Type B pancreatic cell (in vitro differentiated cells): ENCODE measurements at places on chromosomes 7 and 10. TPM values are rescaled to one million over a fixed set of nuclear protein-coding genes. Genes with fewer than 3 reads are reported as not detected.

GDF2 gene
- total RNA-seq, result not detected in 2 replicates

NPC1L1 gene
- total RNA-seq, result 8.8 and 11.0 TPM in 2 replicates

MCMBP gene
- total RNA-seq, result 47.2 and 58.2 TPM in 2 replicates

ARMC3 gene
- total RNA-seq, result 2.0 and 10.4 TPM in 2 replicates

SEMA3A gene
- 28.2 and 77.1 TPM in 2 replicates for total RNA-seq

TSPAN13 gene
- total RNA-seq, result 65.1 and 99.5 TPM in 2 replicates

CFAP70 gene
- total RNA-seq, result 4.9 and 9.7 TPM in 2 replicates

VWA2 gene
- 2.9 and 6.0 TPM in 2 replicates for total RNA-seq

CCDC146 gene
- total RNA-seq, result 2.1 and 15.3 TPM in 2 replicates

CCL24 gene
- total RNA-seq, result not detected in 2 replicates

SRRM3 gene
- total RNA-seq, result 4.0 and 8.4 TPM in 2 replicates

C10orf67 gene
- 0.12 and 0.17 TPM in 2 replicates for total RNA-seq

CRYGN gene
- 0.67 and 1.3 TPM in 2 replicates for total RNA-seq

ZNF25 gene
- 2.0 and 6.9 TPM in 2 replicates for total RNA-seq

DNA sequence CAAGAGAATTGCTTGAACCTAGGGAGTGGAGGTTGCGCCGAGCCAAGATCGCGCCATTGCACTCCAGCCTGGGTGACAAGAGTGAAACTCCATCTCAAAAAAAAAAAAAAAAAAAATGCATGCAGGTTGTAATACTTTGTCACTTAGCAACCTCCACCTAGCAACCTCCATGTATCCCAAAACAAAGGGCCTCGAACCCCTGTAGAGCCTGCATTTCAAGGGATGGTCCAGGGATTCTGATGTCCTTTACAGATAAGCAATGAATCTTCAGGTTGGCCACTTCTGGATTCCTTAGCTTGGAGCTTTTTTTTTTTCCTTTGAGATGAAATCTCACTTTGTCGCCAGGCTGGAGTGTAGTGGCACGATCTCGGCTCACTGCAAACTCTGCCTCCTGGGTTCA lies 1211.0 kb downstream of the TYW1 start:
- no peak for DNase-seq
- H3K36me3 ChIP-seq, result no peaks in the 10 kb centered on the region
- H3K27ac ChIP-seq, result no peak overlapping the region
- no peak overlapping the region for H3K4me3 ChIP-seq
- peaks cover 36% of the 10 kb centered on the region for H3K4me1 ChIP-seq

DNA sequence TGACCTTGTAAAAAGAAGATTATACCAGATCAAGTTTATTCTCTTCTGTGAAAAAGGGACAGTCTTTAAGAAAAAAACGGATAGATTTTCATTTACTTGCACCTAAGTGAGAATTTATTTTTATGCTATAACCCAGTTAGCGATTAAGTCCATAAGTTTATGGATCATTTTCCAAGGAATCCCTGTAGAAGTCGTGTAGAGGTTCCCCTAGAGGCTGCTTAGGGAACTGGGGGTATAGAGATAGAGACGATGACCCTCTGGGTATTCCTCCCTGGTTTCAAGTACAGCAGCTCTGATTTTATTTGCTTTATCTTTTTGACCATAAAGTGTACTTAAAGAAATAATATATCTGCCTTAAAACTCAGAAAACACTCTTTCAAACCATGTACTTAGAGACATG lies 648.4 kb upstream of the LRRTM3 start:
- no peaks in the 10 kb centered on the region for H3K4me1 ChIP-seq
- no peak overlapping the region for H3K4me3 ChIP-seq
- H3K27ac ChIP-seq, result no peak overlapping the region

GRCh38 chr10:7193369-7193768 lies 217.5 kb downstream of the SFMBT2 start:
- H3K4me1 ChIP-seq, result peaks cover 11% of the 10 kb centered on the region
- DNase-seq, result no peak
- no peak overlapping the region for H3K4me3 ChIP-seq
- peaks cover 29% of the 10 kb centered on the region for H3K36me3 ChIP-seq
- H3K27ac ChIP-seq, result no peak overlapping the region

DNA sequence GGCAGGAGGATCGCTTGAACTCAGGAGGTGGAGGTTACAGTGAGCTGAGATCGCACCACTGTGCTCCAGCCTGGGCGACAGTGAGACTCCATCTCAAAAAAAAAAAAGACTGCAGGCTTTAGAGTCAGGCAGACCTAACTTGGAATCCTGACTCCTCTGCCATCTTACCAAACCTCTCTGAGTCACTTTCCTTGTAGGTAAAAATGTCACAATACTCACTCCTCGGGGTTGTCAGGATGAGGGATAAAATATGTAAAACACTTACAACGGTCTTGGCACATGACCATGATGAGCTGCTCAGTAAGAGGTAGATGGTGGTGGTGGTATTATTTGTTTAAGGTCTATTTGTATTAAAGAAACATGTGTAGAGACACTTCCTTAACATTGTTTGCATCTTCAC lies 154.1 kb upstream of the PDE1C start:
- H3K36me3 ChIP-seq, result no peaks in the 10 kb centered on the region
- no peak overlapping the region for H3K4me3 ChIP-seq
- H3K27me3 ChIP-seq, result peaks cover 42% of the 10 kb centered on the region
- DNase-seq, result peak; percentile 6

- peaks cover 4% of the 10 kb centered on the region for H3K4me1 ChIP-seq
- H3K27ac ChIP-seq, result no peak overlapping the region
- H3K27me3 ChIP-seq, result peaks cover 3% of the 10 kb centered on the region
- no peak overlapping the region for H3K4me3 ChIP-seq
- H3K36me3 ChIP-seq, result no peaks in the 10 kb centered on the region
These were observed 684.0 kb upstream of the FOXK1 start for GRCh38 chr7:3998060-3998459.

GRCh38 chr10:17684537-17684936 lies 40.6 kb downstream of the STAM start:
- H3K27ac ChIP-seq, result no peak overlapping the region
- H3K27me3 ChIP-seq, result no peaks in the 10 kb centered on the region
- H3K4me1 ChIP-seq, result no peaks in the 10 kb centered on the region
- DNase-seq, result no peak

DNA sequence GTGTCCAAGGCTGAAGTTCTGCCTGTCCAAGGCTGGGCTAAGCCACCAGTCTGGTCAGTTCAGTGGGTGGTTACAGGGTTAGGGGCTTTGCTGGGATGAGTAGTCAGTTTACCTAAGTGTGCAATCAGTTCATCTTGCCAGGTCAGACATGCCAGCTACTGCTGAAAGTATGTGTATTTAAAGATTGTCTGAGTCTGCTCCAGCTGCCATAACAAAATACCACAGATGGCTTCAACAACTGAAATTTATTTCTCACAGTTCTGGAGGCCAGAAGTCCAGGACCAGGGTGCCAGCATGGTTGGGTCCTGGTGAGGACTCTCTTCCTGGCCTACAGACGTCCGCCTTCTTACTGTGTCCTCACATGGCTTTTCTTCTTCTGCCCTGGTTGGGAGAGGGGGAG lies 52.4 kb upstream of the TNS3 start:
- H3K4me1 ChIP-seq, result peaks cover 52% of the 10 kb centered on the region
- H3K27me3 ChIP-seq, result peaks cover 3% of the 10 kb centered on the region
- DNase-seq, result no peak
- no peak overlapping the region for H3K27ac ChIP-seq
- no peaks in the 10 kb centered on the region for H3K36me3 ChIP-seq

GRCh38 chr10:91210014-91210413 lies 10.4 kb upstream of the PCGF5 start:
- H3K27me3 ChIP-seq, result peaks cover 32% of the 10 kb centered on the region
- DNase-seq, result no peak
- no peaks in the 10 kb centered on the region for H3K4me1 ChIP-seq
- H3K36me3 ChIP-seq, result no peaks in the 10 kb centered on the region

- no peaks in the 10 kb centered on the region for H3K36me3 ChIP-seq
- no peaks in the 10 kb centered on the region for H3K4me1 ChIP-seq
- H3K27me3 ChIP-seq, result peaks cover 7% of the 10 kb centered on the region
- H3K4me3 ChIP-seq, result no peak overlapping the region
- H3K27ac ChIP-seq, result no peak overlapping the region
These were observed 873.8 kb downstream of the TYW1 start for GRCh38 chr7:67870396-67870795.

GRCh38 chr10:117755659-117756014 lies 213.1 kb downstream of the EMX2 start:
- H3K27me3 ChIP-seq, result peaks cover 5% of the 10 kb centered on the region
- no peak for DNase-seq
- no peaks in the 10 kb centered on the region for H3K36me3 ChIP-seq
- peaks cover 12% of the 10 kb centered on the region for H3K4me1 ChIP-seq

GRCh38 chr10:106515206-106515790 lies 649.2 kb downstream of the SORCS1 start:
- H3K4me3 ChIP-seq, result no peak overlapping the region
- H3K36me3 ChIP-seq, result no peaks in the 10 kb centered on the region
- no peak for DNase-seq
- H3K4me1 ChIP-seq, result peaks cover 12% of the 10 kb centered on the region

DNA sequence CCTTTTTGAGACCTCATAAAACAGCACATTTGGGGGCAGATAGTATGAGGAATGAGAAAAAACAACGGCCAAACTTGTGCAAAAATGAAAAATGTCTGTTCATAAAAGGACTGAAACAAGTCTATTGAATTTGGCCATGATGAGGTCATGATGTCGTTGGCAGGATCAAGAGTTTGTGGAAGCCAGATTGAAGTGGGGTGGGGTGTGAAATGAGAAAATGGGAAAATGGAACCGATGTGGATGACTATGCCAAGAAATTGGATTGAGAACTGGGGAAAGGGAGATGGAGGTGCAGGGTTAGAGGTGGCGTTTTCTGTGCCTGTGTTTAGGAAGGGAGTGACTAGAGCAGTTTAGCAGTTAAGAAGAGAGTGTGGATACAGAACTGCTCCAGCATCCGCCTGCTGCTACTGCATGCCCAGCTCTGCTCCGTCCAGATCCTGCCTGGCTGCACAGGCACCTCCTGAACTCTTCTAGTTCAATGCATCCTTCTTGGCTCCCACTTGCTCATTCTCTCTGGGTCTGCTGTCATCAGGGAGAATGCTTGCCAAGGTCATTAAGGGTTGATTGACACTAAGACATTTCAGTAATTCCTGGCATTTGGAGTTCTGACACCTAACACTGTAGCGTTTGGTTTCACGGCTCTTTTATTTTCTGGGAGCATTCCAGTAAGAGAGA lies 111.9 kb downstream of the GALNT17 start:
- H3K27me3 ChIP-seq, result no peaks in the 10 kb centered on the region
- no peak overlapping the region for H3K27ac ChIP-seq
- peaks cover 5% of the 10 kb centered on the region for H3K4me1 ChIP-seq

DNA sequence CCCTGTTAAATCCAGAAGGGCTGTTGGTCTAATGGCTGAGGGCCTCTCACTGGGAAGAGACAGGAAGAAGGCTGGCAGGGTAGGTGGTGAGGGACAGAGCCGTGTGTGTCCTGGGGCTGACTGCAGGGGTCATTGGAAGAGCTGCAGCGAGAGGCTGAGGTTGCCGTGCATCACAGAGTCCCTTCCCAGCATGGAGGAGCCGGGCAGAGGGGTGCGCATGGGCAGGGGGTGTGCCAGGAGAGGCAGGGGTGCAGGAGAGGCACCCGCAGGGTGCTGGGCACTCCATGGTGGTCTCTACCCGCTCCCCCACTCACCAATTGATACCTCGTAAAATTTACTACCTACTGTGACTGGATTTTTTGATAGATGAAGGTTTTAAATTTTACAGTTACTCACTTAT lies 124.3 kb downstream of the ACTR3B start:
- no peak overlapping the region for H3K4me3 ChIP-seq
- no peak for DNase-seq
- no peak overlapping the region for H3K27ac ChIP-seq
- no peaks in the 10 kb centered on the region for H3K4me1 ChIP-seq

DNA sequence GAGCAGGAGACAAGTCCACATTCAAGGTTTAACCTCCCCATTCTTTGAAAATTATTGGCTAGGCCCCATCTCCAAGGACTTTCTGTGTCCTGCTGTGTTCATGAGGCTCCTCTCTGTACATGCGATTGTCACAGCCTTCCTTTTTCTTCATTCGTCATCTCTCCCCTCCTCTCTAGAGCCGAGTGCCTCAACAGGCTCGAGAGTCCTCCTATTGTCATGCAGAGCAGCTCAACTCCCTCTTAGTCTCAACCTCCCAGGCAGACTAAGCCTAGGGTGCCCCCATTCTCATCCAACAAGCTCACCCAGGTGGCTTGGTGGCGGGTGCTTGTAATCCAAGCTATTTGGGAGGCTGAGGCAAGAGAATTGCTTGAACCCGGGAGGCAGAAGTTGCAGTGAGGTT lies 35.1 kb upstream of the SAMD8 start:
- no peaks in the 10 kb centered on the region for H3K36me3 ChIP-seq
- DNase-seq, result no peak

GRCh38 chr7:151374139-151374538 lies 32.5 kb downstream of the NUB1 start:
- no peak overlapping the region for H3K4me3 ChIP-seq
- peaks cover 12% of the 10 kb centered on the region for H3K36me3 ChIP-seq
- H3K4me1 ChIP-seq, result peaks cover 11% of the 10 kb centered on the region
- no peaks in the 10 kb centered on the region for H3K27me3 ChIP-seq
- H3K27ac ChIP-seq, result no peak overlapping the region

DNA sequence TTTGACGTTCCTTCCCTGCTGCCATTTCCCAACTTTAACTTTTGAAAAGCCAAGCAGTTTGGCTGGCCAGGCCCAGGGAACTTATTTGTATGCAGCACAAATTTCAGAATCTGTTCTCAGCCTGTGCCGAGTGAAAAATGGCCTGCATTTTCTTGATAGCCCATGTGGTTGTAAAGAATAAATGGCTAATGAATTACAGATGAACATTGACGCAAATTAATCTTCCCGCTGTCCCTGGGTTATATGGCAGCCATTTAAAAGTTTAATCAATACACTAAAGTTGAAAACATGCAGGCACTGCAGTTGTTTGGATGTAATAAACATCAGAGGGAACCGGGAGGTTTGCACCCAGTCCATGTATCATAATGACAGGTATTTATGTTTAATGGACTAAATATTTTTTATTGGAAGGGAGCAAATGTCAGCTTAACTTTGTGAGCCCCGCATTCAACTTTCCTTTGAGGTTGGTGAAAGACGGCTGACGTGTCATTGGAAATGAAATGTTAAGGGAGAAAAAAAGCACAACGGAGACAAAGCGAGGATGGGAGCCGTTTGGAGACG lies 1092.4 kb downstream of the LRMDA start:
- no peaks in the 10 kb centered on the region for H3K27me3 ChIP-seq
- peaks cover 25% of the 10 kb centered on the region for H3K4me1 ChIP-seq
- peak overlapping the region; percentile 18 for H3K4me3 ChIP-seq
- DNase-seq, result no peak
- no peak overlapping the region for H3K27ac ChIP-seq
- no peaks in the 10 kb centered on the region for H3K36me3 ChIP-seq

GRCh38 chr7:43694399-43694748 lies 34.9 kb downstream of the COA1 start:
- no peak overlapping the region for H3K27ac ChIP-seq
- H3K27me3 ChIP-seq, result no peaks in the 10 kb centered on the region
- H3K36me3 ChIP-seq, result no peaks in the 10 kb centered on the region
- H3K4me3 ChIP-seq, result no peak overlapping the region

DNA sequence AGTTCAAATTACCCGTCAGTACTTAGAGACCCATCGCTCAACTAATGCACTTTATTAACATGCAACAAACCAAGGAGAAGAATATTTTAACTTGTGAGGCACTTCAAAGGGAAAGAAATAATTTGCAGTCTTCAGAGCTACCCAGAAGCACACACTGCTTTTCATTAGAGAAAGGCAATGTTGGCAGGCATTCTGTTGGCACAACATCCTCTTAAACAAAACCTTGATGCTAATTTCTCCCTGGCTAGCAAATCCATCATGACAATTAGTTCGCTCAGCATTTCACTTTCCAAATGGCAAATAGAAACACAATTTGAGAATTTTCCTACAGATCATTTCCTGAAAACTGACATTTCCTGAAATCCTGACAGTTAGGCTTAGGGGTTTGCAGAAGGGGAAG lies 155.6 kb upstream of the FAM13C start:
- H3K4me3 ChIP-seq, result no peak overlapping the region
- no peak overlapping the region for H3K27ac ChIP-seq
- DNase-seq, result no peak
